Type B pancreatic cell (in vitro differentiated cells): ENCODE measurements at places on chromosomes 13 and 19. TPM values are rescaled to one million over a fixed set of nuclear protein-coding genes. Genes with fewer than 3 reads are reported as not detected.
A peak's percentile ranks its signal among the peaks of the same experiment; 100 is the strongest.

- no peaks in the 10 kb centered on the region for H3K36me3 ChIP-seq
- no peak overlapping the region for H3K4me3 ChIP-seq
- no peak for DNase-seq
Observed at GRCh38 chr13:20336761-20337160, 104.6 kb upstream of the GJB6 start.

- H3K36me3 ChIP-seq: no peaks in the 10 kb centered on the region
- no peak overlapping the region for H3K4me3 ChIP-seq
- DNase-seq: no peak
- no peaks in the 10 kb centered on the region for H3K27me3 ChIP-seq
Observed at GRCh38 chr19:43425567-43426392, 11.1 kb downstream of the TEX101 start.

DNA sequence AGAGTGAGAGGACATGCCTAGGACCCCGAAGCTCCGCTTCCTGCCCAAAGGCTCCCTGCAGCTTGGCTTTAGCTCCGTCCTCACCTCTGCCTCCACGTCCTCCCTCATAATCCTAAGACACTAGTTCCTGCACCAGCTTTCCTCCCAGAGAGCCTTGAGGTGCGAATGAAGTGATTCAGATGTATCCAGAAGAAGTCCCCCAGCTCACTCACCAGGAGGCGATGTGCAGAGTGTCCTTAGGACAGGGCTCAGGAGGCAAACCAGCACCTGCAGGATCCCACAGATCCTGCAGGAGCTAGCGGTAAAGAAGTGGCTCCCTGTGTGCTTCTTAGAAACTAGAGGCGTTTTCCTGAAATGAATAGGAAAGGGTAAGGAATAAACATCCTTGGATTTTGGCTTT is 109.7 kb downstream of the HSPH1 start:
- H3K36me3 ChIP-seq: no peaks in the 10 kb centered on the region
- H3K27me3 ChIP-seq: peaks cover 21% of the 10 kb centered on the region
- H3K27ac ChIP-seq: no peak overlapping the region

Gene SIAH3
- 0.05 and 0.53 TPM in 2 replicates for total RNA-seq

DNA sequence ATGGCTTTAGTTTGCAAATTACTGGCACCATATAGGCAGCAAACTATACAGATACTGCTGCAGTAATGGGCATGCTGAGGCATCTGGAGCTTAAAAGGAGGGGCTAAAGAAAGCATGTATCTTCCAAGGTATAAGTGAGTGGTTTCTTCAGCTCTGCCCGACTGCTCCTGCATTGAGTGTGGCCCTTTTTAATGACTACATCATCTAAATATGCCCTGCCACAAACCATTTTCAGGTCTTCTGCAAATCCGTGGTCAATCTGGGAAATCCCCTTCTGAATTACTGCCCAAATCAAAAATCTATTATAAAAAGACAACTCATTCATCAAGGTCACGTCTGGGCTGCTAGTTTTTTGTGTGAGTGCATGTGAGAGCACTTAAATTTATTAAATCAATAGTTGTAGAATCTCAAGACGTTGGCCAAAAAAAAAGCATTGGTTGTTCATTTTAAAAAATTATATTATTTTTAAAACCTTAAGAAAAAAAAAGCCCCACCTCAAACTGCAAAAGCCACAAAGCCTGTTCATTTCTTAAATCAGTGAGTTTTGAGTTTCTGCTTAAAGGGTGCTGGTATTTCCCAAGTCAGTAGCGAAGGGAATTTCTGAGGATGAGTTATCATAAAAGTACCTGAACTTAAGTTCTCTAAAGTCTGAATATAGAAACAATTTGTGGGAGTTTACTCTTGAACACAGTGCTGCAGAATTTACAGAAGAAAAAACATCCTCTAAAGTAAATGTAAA is 16.3 kb downstream of the LCP1 start:
- no peaks in the 10 kb centered on the region for H3K36me3 ChIP-seq
- no peaks in the 10 kb centered on the region for H3K27me3 ChIP-seq
- DNase-seq: no peak
- no peak overlapping the region for H3K27ac ChIP-seq

DNA sequence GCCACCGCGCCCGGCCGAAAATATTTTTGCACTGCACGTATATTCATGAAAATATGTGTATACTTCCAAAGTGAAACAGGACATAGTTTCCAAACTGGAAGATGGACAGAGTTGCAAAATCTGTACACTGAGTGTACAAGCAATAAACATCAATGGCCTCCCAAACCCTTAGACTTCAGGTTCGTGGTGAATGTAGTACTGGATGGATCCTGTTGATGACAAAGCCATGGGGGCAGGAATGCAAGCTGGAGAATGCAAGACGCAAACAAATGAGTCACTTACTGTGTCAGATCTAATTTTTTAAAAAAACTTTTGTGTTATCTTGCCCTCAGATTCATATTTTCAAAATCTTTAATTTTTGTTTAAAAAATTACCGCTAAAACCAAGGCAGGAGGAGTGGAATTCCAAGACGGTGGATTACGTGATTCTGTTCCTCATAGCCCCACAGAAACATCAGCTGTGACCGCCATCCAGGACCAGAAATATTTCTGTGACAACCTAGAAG is 12.7 kb upstream of the LILRA2 start:
- H3K36me3 ChIP-seq: no peaks in the 10 kb centered on the region
- no peaks in the 10 kb centered on the region for H3K4me1 ChIP-seq
- H3K27me3 ChIP-seq: no peaks in the 10 kb centered on the region
- H3K27ac ChIP-seq: no peak overlapping the region

Gene SMAD9
- total RNA-seq: 12.2 and 19.7 TPM in 2 replicates

DNA sequence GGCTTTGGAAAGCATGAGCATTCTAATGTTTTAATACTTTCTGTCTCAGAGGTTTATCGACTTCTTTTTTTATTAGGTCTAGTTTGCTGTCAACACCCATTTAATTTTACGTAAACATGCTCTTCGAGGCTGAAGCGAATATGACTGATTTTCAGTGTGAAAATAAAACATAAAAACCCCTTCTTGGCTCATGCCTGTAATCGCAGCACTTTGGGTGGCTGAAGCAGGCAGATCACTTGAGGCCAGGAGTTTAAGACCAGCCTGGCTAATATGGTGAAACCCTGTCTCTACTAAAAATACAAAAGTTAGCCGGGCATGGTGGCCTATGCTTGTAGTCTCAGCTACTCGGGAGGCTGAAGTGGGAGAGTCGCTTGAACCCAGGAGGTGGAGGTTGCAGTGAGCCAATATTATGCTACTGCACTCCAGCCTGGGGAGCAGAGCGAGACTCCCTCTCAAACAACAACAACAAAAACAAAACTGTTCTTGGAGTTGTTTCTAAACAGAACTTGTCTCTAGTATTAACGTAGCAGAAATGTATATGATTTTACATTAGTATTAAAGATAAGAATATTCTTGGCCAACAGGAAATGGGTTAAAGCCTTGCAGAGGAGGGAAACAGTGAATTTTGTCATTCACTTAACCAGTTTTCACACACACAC is 7.1 kb upstream of the IGFL3 start:
- H3K4me1 ChIP-seq: peaks cover 13% of the 10 kb centered on the region
- peaks cover 12% of the 10 kb centered on the region for H3K36me3 ChIP-seq
- no peak for DNase-seq
- H3K27ac ChIP-seq: peak overlapping the region; percentile 93

DNA sequence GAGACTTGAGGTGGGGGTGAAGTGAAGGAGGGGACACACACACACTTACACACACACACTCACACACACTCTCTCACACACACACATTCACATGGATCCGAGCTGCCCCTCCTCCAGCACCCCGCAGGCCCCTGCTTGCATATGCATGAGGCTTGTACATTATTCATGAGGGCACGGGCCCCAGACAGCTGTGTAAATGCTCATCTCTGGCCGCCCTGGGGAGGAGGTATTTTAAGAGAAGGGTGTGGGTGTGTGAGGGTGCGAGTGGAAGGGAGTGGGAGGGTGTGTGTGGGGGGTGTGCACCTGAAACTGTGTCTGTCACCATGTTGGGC is 2.4 kb downstream of the NCAN start:
- no peak overlapping the region for H3K27ac ChIP-seq
- H3K4me3 ChIP-seq: no peak overlapping the region
- no peaks in the 10 kb centered on the region for H3K36me3 ChIP-seq

Gene ZNF829
- total RNA-seq: 3.6 and 3.7 TPM in 2 replicates

- no peak overlapping the region for H3K4me3 ChIP-seq
- no peaks in the 10 kb centered on the region for H3K36me3 ChIP-seq
- peaks cover 83% of the 10 kb centered on the region for H3K27me3 ChIP-seq
- H3K4me1 ChIP-seq: no peaks in the 10 kb centered on the region
- no peak overlapping the region for H3K27ac ChIP-seq
Observed at GRCh38 chr19:1761528-1762242, 8.4 kb downstream of the ONECUT3 start.

GRCh38 chr13:23687614-23688013 is 117.4 kb downstream of the TNFRSF19 start:
- H3K27me3 ChIP-seq: no peaks in the 10 kb centered on the region
- H3K27ac ChIP-seq: no peak overlapping the region
- H3K4me3 ChIP-seq: no peak overlapping the region

Gene LRP3
- total RNA-seq: 24.2 and 49.6 TPM in 2 replicates

DNA sequence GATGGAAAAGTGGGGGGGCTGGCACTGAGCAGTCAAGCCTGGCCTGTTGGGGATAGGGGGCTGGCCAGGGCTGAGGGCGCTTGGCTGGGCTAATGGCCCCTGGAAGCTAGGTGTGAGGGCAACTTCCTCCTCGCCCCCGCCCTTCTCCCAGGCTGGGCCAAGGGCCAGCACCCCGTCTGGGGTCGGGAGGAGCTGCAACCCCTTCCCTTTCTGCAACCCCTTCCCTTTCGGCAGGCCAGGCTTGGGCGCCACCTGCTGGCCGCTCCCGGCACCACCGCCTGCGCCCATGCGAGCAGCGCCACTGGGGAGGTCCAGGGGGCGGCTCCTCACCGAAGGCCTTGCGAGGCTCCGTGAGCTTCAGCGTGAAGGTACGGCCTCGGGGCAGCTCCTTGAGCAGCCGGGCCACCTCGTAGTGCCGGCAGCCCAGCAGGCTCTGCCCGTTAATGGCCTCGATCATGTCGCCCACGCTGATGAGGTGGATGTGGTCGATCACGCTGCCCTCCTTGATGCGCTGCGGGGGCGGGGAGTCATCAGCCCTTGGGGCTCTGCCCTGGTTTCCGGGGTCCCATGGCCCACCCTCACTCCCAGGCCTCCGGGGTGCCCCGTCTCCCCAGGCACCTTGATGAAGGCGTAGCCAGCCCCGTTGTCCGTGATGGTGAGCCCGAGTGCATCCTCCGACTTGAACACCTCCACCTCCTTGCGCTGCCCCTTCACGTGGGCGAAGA is 5.0 kb upstream of the PTGER1 start:
- peaks cover 17% of the 10 kb centered on the region for H3K4me1 ChIP-seq
- peaks cover 7% of the 10 kb centered on the region for H3K36me3 ChIP-seq
- DNase-seq: peak; percentile 85
- H3K27me3 ChIP-seq: peaks cover 3% of the 10 kb centered on the region

DNA sequence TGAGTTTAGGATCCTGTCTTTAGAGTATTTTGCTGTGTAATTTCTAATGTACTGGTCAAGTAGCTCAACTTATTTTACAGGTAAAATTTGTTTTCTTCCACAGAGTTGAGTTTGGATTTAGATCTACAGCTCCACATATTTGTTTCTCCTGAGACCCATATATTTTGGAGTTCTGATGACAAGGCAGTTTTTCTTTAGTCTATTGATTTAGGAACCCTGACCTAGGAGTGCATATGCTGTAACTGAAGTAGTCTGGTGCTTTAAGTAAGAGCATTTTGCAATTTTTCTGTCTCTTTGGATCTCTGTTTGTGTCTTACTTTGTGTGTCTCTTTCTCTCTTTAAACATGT is 19.5 kb upstream of the SPRY2 start:
- no peak for DNase-seq
- H3K4me3 ChIP-seq: peak overlapping the region; percentile 8
- H3K27me3 ChIP-seq: no peaks in the 10 kb centered on the region
- H3K36me3 ChIP-seq: no peaks in the 10 kb centered on the region

Gene CCDC8
- 22.1 and 29.3 TPM in 2 replicates for total RNA-seq

DNA sequence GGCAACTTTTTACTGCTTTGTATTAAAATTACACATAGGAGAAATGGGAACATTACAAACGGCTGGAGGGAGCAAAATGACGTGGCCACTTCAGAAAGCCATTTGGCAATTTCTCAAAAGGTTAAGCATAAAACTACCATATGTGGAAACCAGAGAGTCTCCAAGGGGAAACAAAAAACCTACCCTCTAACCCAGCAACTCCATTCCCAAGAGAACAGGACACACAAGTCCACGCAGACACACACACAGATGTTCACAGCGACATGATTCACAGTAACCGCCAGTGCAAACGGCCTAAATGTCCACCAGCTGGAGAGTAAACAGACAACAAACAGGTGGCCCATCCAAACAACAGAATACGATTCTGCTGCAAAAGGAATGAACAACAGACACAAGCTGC is 37.2 kb downstream of the STK24 start:
- DNase-seq: no peak
- H3K36me3 ChIP-seq: peaks cover 19% of the 10 kb centered on the region
- H3K27me3 ChIP-seq: no peaks in the 10 kb centered on the region
- peak overlapping the region; percentile 48 for H3K27ac ChIP-seq
